ENCODE measurements at places on chromosomes 6 and 20.

DNA sequence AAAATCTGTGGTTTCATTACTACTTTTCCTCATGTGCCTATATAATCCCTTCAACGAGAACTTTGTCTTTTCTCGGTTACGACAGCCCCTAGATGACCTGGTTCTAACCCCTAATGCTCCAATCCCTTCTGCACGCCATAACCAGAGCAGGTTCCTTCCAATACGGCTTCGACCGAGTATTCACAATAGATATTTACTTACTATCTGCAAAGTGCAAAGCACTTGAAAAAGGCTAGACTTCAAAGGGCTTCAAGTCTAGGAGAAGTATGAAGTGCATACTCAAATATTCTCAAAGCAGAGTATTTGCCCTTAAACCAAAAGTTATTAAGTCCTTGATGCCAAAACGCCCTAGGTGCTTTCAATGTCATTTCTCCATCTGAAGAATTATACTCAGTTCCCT lies 63.4 kb upstream of the NHSL1 start:
- no peak for DNase-seq

- DNase-seq = no peak
These were observed 789.6 kb upstream of the EYS start for GRCh38 chr6:66496659-66497058.

DNA sequence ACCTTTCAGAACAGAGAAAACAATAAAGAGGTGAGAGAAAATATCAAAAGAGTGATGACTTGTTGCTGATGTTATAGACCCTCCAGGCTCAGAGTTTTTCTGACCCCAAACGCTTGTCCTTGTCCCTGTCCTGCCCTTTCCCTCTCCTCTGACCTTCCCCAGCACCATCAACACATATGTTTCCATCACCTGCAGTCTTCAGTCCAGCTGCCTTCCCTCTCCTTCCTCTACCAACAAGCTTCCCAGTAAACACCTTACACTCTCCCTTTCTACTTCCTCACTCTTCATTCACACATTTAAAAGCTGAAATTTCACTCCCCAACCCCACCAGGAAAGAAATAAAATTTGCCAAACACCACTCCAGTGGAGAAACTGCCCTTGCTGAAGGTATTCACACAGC lies 25.4 kb upstream of the AFDN start:
- DNase-seq = no peak

DNA sequence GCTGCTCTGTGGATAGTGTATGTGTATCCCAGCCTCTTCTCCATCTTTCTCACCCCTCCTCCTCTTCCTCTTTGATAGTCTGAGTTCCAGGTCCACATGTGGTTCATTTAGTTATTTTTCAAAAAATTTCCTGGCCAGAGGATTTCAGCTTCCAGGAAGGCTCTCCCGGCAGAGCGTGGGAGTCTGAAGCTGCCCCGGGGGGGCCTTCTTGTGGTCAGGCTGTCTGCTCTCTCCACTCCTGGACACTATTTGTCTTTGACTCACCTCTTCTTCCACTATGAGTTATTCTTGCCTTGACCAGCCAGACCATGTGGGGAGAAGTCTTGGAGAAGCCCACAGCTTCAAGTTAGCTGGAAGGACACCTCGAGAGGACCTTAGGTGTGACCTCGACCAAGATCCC lies 258.8 kb downstream of the CDC5L start:
- no peak for DNase-seq

GRCh38 chr6:149216459-149216858 lies 101.1 kb upstream of the TAB2 start:
- no peak for DNase-seq

- DNase-seq = no peak
These were observed 137.2 kb downstream of the NCOA3 start for GRCh38 chr20:47638851-47639250.

DNA sequence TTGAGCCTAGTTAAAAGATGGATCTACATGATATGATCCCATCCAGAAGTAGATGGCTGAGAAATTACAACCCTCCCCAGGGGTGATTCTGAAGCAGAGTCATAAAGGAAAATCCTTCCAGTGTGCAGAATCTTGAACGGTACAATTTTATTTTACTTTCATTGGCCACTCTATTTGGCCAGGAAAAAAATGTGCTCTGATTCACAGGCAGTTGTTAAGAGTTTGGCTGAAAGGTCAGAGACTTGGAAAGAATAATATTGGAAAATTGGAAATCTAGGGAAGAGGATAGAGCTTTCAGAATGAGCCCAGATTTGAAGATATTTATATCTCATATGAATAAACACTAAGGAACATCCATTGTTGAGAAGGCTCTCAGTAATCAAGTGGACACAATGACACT lies 1299.3 kb upstream of the GJE1 start:
- no peak for DNase-seq

DNA sequence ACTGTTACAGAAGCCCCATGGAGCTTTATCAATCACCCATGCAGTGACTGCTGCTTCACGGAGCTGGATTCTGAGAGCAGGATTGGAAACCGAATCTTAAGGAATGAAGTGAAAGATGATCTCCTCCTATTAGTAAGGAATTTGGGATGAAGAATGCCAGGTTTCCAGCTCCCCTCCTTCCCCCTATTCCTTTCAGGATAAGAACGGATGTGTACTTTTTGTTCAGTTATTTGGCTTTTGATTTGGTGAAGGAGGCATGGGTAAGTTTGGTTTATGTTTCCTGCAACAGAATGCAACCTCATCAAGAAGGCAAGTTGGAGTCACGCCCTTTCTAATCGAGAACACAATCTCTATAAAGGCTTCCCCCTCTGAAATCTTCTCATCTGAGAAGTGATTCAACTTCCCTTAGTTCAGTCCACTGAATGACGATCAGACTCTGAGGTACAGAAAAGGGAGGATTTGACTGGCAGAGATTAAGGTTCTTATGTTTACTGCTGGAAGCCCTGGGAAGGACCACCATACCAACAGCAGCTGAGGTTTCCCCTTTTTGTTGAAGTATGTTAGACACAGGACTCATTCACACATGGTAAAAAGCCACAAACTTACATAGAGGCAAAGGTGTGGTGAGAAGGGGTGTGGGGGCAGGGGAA lies 5.5 kb downstream of the ELMO2 start:
- DNase-seq = peak; percentile 73

- DNase-seq = no peak
These were observed 213.8 kb downstream of the LAMA2 start for GRCh38 chr6:129096651-129097290.

GRCh38 chr20:7911586-7912330 lies 28.5 kb downstream of the HAO1 start:
- no peak for DNase-seq

DNA sequence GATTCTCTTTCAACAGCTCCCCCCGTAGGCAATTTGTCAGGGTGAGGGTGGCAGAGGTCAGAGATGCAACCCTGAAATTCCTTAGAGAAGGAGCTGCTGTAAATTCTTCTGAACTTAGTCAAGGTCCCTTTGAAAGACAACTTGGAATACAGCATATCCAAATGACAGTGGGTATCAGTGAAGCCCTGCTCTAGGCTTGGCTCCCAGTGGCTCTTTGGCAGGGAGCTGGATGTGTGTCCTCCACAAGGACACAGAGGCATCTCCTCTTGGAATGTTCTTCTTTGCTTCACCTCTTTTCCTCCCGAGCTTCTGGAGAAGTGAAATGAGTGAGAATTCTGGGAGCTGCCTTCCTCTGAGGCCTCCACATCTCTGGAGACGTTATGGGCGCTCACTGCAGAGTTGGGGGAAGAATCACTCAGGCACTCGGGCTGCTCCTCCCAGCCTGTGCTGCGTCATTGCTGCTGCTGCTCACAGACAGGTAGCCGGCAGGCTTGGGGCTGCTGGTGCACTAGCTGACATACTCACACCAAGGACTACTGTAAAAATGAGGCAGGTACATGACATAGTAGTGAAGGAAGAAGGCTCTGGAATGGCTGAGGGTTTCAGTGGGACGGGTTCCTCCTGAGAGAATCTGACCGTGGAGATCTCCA lies 34.1 kb downstream of the DYNLT1 start:
- no peak for DNase-seq

- no peak for DNase-seq
These were observed 919.0 kb downstream of the KIF16B start for GRCh38 chr20:15654208-15654649.

GRCh38 chr6:40308533-40309306 lies 278.4 kb downstream of the LRFN2 start:
- DNase-seq = no peak

DNA sequence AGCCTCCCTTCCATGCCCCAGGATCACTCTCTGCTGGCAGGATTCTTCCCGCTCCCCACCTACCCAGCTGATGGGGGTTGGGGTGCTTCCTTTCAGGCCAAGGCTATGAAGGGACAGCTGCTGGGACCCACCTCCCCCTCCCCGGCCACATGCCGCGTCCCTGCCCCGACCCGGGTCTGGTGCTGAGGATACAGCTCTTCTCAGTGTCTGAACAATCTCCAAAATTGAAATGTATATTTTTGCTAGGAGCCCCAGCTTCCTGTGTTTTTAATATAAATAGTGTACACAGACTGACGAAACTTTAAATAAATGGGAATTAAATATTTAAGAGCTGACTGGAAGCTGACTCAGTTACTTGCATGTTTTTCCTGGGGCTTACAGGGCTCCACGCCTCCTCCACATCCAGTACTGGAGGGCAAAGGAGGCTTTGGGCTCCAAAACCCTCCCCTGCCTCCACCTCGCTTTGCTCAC lies 24.3 kb upstream of the FANCE start:
- no peak for DNase-seq

DNA sequence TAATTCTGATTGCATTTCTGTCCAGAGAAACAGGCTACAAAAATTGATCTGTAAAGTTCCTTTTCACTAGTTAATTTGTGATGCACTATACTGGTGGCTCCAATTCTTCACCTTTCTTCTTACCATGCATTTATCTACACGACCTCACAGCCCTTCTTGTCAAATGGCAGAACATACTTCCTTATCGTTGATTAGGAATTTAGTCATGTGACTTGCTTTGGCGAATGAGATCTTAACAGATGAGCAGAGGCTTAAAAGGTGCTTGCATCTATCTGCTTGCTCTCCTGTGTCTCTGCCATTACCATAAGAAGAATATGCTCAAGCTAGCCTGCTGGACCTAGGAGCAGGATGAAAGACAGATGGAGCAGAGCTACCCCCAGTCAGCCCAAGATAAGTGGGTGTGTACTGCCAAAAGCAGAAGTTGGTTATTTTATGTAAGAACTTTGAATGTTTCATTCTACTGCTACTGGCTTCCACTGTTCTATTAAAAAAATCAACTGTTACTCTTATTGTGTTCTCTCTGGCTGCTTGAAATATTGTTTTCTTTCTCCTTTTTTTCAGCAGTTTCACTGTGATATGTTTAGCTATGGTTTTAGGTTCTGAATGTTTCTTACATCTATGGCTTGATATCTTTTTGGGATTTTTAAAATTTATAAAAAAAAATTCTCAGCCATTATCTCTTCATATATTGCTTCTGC lies 40.2 kb upstream of the RBM24 start:
- no peak for DNase-seq

GRCh38 chr6:141202626-141203025 lies 930.1 kb upstream of the GJE1 start:
- DNase-seq = no peak

DNA sequence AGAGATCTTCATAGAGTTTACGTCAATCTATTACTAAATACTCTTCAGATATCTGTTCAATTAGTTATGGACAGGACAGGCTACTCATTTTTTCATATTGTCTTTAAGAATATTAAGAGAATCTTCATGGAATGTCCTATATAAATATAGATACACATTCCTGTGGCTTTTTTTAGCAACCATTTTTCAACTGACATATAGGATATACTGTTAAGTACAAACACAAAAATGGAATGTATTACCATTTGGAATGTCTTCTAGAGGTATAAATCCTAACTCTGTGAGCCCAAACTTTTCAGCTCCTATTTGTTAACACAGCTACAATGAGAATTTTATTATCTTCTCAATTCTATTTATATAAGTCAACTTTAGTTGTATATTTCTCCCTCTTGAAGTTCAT lies 239.6 kb upstream of the DEFB112 start:
- DNase-seq = no peak

GRCh38 chr20:41475503-41475902 lies 108.9 kb upstream of the EMILIN3 start:
- DNase-seq = no peak

GRCh38 chr6:114195027-114195365 lies 147.8 kb downstream of the HS3ST5 start:
- DNase-seq = no peak
